ENCODE measurements at places on chromosomes 3 and 15.

DNA sequence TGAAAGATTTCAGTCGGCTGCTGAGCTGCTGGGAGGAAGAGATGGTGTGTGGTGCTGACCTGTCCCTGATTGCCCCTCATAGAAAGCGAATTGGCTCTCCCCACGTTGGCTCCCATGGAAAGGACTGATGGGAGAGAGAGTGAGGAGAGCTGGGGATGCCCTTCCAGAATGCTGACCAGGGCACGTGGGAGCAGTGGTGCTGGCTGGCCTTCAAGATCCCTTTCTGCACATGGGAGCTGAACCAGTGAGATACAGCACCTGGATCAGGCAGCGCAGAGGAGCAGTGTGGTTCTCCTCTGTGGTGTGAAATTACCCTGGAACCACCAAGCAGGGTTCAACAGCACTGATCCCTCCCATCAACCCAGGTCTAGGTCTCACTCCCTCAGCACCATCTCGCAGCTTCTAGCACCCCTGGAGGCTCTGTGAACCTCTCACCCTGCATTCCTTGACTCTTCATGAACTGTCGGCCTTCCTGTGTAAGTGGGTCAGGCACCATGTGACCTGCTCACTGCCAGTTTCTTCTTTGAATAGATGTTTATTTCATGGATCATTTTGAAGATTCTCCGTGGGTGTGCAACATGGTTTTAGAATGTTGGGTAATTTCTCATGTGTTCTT lies 55.7 kb downstream of the CACNA1D start:
- DNase-seq: no peak

GRCh38 chr3:53845103-53845880 lies 927 bp downstream of the CHDH start:
- no peak for DNase-seq

GRCh38 chr15:67124911-67125588 lies 59.6 kb downstream of the SMAD3 start:
- DNase-seq: no peak

DNA sequence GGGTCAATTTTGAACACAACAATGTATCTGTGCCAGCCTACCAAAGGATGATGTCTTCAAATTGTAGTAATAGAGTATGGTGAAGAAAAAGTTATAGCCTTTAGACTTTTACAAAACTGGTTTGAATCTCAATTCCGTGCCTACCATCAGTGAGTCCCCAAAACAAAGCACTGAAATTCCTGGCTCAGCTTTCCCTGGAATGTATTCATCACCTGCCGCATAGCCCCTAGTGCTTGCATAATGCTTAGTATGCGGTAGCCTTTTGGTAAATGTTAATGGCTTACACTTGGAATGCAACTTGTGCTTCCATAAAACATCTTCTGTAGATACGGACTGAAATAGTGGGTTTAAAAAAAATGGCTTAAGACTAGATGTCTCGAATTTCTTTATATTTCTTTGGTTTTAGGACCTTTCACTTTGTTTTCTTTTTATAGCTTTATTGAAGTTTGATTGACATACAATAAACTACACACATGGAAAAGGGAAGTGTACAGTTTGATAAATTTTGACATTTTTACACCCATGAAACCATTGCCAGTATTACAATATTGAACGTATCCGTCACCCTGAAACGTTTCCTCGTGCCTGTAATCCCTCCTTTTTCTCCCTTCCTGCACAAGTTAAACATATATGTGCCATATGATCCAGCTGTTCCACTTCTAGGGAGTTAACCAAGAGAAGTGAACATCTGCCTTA lies 12.1 kb downstream of the SACM1L start:
- no peak for DNase-seq

GRCh38 chr15:63517628-63518027 lies 13.2 kb downstream of the USP3 start:
- no peak for DNase-seq

GRCh38 chr3:153319705-153320554 lies 157.9 kb downstream of the RAP2B start:
- no peak for DNase-seq

Data from NCI-H1436 treated with DMSO at 0.1 percent for 48 hours (cell line).